ENCODE measurements at places on chromosomes 1 and 21.

DNA sequence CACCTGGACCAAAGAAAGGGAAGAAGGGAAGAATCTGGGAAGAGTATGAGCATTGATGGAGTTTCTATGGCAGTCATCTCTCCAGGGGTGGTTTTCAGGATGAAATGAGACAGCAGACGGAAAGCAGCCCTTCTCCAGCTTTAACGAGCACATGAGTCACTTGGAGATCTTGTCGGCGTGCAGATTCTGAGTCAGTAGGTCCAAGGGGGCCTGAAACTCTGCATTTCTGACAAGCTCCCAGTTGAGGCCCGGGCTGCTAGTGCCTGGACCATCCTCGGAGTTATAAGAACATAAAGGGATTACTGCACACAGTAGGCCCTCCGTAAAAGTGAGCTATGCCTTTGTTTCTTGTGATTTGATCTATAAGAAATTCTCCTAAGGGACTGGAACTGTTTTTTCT is 17.6 kb downstream of the HSPG2 start:
- no peak for DNase-seq

- DNase-seq = no peak
These were observed 23.9 kb downstream of the SLC2A1 start for GRCh38 chr1:42934541-42935312.

GRCh38 chr1:218171302-218171893 is 113.7 kb upstream of the RRP15 start:
- DNase-seq = no peak

DNA sequence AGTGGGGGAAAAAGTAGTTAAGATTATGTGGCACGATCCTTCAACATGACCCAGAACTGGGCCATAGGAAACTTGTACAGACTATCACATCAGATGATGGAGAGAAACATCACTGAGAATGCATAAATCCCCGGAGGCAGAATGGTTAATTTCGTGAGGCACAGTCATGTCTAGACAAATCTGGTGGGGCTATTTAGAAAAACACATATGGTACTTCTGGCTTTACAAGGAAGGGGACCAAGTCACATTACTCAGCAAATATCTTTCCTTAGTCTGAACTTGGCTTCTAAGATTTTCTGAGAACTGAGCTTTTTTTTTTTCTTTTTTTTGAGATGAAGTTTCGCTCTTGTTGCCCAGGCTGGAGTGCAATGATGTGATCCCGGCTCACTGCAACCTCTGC is 9.2 kb upstream of the UQCRHL start:
- no peak for DNase-seq

GRCh38 chr1:160127865-160128523 is 12.4 kb downstream of the ATP1A2 start:
- no peak for DNase-seq

GRCh38 chr1:171680339-171680738 is 27.9 kb upstream of the MYOC start:
- no peak for DNase-seq

GRCh38 chr21:42555756-42556438 is 42.2 kb downstream of the SLC37A1 start:
- peak; percentile 37 for DNase-seq

GRCh38 chr1:230823426-230823825 is 44.9 kb downstream of the C1orf198 start:
- DNase-seq = peak; percentile 71

DNA sequence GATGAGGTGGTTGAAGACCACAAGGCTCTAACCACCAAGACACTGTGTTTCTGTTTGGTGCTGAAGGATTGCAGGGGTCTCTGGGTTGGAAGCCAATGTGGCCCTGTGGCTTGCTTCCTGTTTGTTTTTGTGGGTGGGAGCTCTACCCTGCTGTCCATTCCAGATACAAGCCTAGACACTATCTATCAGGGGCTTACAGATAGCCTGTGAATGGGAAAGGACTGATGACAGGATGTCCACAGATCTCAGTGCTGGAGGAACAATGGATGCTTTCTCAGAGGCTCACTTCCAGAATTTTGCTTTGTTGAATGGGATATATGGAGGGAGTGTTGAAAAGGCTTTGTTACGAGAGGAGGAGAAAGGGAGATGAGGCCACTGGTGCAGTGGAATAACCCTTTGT is 69.7 kb downstream of the NOS1AP start:
- DNase-seq = no peak

- DNase-seq = peak; percentile 55
These were observed 4.9 kb downstream of the SKI start for GRCh38 chr1:2232916-2233438.

- DNase-seq = no peak
These were observed 109.8 kb downstream of the OMA1 start for GRCh38 chr1:58436615-58437297.

GRCh38 chr1:234525099-234525799 is 46.3 kb upstream of the TARBP1 start:
- DNase-seq = no peak
